ENCODE measurements at places on chromosomes 6 and 20. TPM values are rescaled to one million over a fixed set of nuclear protein-coding genes. Genes with fewer than 3 reads are reported as not detected.

The MBOAT1 gene
- total RNA-seq, result 6.3 TPM

The PTGIS gene
- 124 TPM for total RNA-seq

The IPCEF1 gene
- total RNA-seq, result 1.5 TPM

The CLVS2 gene
- total RNA-seq, result not detected

The SLC16A10 gene
- total RNA-seq, result 30.3 TPM

The GJA10 gene
- not detected for total RNA-seq

GRCh38 chr6:75096966-75097365, 108.9 kb downstream of the COL12A1 start:
- no peak for DNase-seq

- DNase-seq, result no peak
Observed at GRCh38 chr6:3232017-3232945, 4.8 kb upstream of the TUBB2B start.

DNA sequence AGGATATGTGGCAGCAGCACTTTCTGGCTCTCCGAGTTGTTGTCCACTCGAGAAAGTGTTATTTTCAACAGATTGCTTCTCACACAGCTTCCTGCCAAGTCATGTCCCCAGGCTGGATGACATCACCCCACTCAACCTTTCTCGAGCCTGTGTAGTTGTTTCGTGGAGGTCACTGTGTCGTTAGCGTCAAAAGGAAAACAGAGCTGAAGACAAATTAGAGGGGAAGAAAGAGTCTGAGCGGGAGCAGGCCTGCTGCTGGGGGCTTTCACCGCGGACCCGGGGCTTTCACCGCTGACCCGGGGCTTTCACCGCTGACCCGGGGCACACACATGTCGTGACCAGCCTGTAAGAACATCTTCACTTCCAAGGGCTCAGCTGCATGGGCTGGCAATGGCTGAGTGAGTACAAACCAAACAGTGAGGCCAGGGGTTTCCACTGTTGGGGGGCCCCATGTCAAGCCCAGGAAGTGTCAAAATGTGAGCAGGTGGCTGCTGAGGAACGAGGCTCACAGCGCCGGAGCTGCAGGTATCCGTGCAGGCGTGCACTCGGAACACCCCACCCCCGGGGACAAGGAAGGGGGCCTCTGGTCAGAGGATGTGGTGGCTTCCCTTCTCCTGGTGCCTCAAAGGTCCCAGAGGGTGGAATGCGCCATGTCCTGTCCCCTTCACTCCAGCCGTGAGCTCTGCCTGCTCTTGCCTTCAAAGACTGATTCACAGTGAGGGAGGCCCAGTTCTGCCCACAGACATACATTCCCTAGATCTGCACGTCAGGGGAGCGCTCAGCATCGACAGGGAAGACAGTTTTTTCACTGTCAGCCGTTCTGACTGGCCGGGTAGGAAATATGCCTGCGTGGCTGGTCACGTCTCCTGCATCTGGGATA, 365.9 kb downstream of the TAF4 start:
- DNase-seq, result no peak

DNA sequence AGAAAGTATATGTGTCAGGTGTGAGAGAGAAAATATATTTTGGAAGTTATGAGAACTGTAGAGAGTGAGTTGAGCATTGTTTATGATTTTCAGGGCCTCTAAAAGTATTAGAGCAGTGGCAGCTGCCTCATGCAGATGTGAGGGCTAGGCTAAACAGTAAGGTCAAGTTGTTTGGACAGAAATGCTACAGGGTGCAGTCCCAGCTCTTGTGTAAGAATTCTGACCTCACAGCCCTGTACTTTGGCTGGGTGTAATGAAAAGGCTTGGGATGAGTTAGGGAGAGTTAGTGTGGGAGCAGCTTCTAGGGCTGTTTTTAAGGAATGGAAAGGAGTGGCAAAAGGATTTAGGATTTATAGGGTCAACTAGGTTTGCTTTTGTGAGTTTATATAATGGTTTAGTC, 764.8 kb upstream of the ADGRB3 start:
- DNase-seq, result no peak

DNA sequence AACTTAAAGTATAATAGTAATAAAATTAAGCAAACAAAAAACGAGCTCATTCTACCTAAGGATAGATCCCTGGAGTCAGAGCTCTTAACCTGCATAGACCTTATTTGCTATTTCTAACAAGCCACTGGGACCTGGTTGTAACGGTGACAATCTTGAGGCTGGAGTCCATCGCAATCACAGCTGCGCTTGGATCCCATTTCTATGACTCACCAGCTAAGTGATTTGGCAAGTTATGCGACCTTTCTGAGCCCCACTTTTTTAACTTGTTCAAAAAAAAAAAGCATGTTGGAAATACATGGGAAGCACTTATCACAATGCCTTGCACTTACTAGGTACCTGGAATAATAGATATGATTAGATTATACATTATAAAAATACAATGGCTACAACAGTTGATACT, 389.5 kb upstream of the CDH4 start:
- DNase-seq, result no peak

DNA sequence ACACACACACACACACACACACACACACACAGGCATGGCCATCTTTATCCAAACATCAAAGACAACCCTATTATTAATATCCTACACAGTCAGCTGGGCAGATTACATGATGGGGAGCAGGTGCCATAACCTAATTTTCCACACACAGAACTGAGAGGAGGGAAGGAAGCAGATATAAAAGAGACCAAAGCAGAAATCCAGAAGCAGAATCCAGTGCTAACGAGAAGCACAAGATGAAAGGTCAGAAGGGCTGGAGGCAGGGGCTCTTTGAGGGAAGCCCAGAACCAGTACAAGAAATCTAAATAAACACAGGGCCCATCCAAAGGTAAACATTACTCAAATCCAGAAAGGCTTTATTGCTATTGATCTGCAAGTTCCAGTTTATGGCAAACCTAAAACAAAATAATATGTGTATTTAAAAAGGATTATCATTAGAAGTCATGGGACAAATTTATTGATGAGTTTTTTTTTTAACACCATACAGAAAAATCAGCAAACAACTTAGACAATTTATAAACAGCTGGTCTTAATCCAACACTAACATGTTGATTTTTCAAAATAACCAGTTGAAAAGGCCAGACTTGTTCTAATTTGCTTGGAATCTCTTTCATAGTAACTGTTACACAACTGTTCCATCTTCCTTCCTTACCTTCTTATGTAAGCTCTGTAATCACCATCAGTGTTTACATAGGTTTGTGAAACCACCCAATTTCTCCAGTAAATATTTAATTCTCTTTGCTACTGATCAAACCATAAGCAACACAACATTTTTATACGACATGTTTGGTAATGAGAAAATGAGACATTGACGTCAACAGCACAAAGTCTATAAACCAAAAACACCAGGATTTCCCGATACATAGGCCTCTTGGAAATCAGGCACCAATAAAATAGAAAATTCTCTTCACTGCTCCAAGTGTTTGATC, 34.2 kb downstream of the SLC23A2 start:
- no peak for DNase-seq

DNA sequence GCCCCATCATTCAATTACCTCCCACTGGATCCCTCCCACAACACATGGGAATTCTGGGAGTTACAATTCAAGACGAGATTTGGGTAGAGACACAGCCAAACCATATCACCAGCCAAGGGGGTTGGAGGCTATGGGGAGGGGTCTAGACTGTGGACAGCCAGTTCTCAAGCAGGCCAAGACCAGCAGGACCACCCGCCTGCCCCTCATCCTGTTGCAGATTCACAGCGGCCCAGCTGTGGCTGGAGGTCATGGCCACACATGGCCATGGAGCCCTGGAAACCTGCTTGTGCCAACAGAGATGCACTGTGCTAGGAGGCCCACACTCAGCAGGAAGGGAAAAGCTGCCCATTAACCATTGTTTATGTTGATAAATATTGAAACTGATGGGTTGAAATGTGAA, 240.5 kb downstream of the TTLL2 start:
- no peak for DNase-seq

All from mesenteric fat pad (tissue), 1 donor.